ENCODE measurements at places on chromosomes 4 and X. TPM values are rescaled to one million over a fixed set of nuclear protein-coding genes. Genes with fewer than 3 reads are reported as not detected.

Gene AGTR2
- not detected for total RNA-seq

Gene NAP1L3
- 7.8 TPM for total RNA-seq

Gene VCX3B
- not detected for total RNA-seq

DNA sequence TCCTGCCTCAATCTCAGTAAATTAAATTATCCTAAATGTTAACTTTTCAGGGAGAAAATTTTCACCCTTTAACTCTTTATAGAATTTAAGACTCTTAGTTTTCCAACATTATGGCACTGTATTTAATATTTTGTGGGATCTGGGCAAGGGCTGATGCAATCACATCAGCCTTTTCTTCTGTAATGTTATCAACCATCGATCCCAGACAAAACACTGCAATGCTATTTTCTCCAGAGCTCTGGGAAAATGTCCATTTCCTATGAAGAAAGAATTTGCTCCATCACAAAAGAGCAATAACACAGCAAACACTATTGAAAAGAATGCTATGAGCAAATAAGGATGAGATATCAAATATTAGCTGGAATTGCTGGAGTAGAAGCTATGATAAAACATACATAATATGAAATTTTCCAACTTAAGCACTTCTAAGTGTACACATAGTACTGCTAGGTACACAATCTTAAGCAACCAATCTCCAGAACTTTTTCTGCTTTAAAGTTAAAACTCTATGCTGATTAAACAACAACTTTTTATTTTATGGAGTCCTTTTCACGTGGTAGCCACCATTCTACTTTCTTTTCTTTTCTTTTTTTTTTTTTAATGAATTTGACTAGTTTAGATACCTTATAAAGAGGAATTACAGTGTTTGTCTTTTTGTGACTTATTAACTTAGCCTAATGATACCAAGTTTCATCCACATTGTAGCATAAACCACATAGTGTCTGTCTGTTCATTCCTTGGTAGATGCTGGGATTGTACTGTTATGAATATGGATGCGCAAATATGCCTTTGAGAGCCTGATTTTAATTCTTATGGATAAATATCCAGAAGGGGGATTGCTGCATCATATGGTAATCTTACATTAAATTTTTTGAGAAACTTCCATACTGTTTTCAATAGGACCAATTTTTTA, 43.6 kb downstream of the UGT2A3 start:
- no peak for DNase-seq

- DNase-seq = no peak
Measured at GRCh38 chr4:151991001-151991883, 230.4 kb upstream of the GATB start.

- DNase-seq = no peak
Measured at GRCh38 chr4:32003548-32003947, 1283.4 kb downstream of the PCDH7 start.

All from progenitor cell of endocrine pancreas (in vitro differentiated cells).